ENCODE measurements at places on chromosomes 11 and 22. TPM values are rescaled to one million over a fixed set of nuclear protein-coding genes. Genes with fewer than 3 reads are reported as not detected.

The SLC22A12 gene
- not detected for total RNA-seq

The NCF4 gene
- total RNA-seq, result not detected

The SMARCB1 gene
- total RNA-seq, result 55.2 TPM

The POTEH gene
- not detected for total RNA-seq

The ENTHD1 gene
- not detected for total RNA-seq

The UBQLN3 gene
- total RNA-seq, result not detected

The USH1C gene
- not detected for total RNA-seq

The TMEM45B gene
- not detected for total RNA-seq

The NDUFS3 gene
- total RNA-seq, result 157 TPM

The HBG1 gene
- total RNA-seq, result not detected

The CEND1 gene
- total RNA-seq, result 1.2 TPM

The RAC2 gene
- 14.4 TPM for total RNA-seq

The CHST1 gene
- total RNA-seq, result 0.82 TPM

DNA sequence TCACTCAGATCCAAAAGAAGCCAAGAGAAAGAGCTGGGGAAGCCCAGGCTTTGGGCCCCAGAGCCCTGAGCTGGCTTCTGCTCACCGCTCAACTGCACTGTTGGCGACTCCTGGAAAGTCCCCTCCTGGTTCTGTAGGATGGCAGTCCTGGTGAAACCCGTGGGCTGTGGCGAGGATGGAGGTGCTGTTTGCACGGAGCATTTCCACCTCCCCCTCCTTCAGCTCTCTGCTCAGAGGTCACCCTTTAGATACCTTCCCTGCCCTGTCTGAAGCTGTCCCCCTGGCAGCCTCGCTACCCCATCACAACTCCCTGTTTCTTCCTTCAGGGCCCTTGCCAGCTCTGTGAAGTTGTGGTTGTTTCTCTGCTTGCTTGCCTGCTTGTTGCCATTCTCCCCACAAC is 97.8 kb downstream of the MYO18B start:
- no peak for DNase-seq

DNA sequence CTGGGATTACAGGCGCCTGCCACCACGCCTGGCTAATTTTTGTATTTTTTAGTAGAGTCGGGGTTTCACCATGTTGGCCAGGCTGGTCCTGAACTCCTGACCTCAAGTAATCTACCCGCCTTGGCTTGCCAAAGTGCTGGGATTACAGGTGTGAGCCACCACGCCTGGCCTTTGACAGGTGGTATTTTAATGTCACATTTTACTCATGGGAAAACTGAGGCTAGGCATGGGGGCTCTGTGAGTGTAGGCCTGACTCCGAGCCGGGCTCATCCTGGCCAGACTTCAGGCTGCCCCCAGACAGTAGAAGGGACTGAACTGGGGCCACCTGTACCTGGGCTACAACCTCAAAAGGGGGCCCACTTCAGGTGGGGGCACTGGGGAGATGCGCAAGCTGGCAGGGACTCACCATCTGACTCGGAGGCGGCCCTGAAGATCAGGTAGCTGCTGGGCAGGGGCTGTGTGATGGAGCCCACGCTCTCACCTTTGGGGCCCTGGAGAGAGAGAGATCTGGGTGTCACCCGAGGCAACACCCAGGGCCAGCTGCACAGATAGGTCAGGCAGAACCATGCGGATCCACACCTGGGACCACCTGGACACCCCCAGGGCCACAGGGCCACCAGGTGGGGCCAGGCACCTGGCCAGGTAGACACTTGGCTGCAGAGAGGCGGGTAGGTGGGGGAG is 45.8 kb downstream of the OSBPL5 start:
- DNase-seq, result no peak

DNA sequence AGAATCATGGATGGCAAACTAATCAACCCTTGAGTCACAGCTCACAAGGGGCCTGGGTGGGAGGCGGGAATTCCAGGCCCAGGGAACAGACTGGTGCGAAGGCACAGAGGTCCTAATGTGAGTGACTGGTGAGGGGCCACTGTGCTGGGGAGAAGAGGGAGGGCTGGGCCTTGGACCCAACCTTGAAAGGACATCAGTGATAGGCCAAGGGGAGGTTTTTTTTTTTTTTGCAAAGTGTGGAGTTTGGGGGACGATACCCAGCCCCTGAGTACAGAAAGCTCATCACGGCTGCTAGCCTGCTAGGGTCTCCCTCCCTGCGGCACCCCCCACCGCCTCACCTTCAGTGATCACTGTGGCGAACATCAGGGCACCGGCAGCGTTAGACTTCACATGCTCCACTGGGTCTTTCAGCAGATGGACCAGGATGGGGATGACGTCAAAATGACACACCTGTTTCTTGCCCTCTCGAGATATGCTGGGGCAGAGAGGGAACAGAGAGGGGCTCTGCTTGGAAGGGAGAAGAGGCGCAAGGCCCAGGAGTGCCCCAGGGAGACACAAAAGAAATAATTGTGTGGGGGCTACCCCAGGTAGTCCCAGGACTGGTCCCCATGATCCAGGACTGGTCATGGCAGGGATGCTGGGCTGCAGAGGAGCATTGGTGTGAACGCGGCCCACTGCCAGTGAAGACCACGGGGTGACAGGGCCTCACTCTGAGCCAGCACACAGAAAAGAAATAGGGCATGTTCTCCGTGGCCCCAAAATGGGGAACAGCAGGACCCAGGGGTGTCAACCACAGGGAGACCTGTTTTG is 8.6 kb upstream of the GNAZ start:
- DNase-seq, result no peak

DNA sequence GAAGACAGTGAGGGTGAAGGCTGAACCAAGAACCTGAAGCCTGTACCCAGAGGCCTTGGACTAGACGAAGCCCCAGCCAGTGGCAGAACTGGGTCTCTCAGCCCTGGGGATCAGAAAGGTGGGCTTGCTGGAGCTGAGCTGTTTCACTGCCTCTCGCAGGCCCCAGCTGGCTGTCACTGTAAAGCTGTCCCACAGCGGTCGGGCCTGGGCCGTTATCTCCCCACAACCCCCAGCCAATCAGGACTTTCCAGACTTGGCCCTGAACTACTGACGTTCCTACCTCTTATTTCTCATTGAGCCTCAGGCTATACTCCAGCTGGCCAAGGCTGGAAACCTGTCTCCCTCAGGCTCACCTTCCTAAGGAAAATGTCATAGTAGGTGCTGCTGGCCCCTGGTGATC is 4.1 kb downstream of the PPP1CA start:
- no peak for DNase-seq

GRCh38 chr11:65492637-65493366 is 6.0 kb upstream of the MALAT1 start:
- peak; percentile 95 for DNase-seq

- DNase-seq, result no peak
Observed at GRCh38 chr11:126202646-126203359, 8.6 kb downstream of the RPUSD4 start.

GRCh38 chr11:25612806-25613205 is 719.1 kb upstream of the ANO3 start:
- no peak for DNase-seq

GRCh38 chr22:37291559-37292298 is 9.4 kb downstream of the CYTH4 start:
- DNase-seq, result no peak

DNA sequence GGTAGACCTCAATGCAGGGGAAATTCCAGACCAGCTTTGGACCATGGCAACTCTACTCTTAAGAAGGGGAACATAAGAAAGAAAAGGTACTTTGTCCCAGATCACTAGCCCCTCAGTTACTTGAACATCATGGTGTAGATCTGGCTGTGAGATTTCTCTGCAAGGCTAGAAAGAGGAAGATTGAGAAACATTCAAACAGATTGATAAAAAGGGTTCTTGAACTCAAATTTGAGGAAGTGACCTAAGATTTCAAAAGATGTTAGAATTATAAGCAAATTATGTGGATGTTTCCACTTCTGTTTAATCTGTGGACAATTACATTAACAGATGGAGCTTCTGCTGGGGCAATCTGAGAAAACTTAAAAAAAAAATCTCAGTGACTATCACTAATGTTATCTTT is 21.8 kb upstream of the UPB1 start:
- DNase-seq, result no peak

DNA sequence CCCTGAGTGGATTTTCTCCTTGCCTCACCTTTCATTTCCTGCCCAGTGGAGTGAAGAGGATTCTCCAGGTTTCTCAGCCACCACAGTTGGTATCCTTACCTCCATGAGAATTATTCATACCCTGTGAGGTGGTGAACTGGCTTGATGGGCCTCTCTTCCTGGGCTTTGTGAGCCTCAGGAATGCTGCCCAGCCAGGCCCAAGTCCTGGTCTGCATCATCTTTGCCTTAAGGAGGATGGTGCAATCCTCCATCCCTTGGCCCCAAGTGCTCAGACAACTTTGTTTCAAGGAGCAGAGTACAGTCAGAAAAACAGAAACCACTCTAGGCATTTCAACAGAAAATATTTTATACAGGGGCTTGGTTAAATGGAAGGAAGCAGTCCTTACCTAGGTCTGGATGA is 114.2 kb upstream of the CADM1 start:
- DNase-seq, result no peak

DNA sequence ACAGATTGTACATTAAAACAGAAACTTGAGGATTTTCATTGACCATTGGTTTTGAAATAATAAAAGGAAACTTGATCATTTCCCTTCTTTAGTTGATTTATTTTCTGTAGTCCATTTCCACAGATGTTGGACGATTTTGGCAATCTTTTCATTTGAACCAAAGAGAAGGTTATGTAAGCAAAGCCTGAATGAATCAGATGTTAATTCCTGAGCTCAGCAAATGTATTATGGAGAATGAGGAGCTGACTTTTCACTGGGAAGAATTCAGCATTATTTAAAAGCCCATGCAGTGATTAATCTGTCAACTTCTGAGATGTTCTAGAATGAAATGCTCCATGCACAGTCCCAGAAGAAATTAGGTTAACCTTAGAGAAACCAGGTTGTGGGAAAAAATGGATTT is 29.0 kb downstream of the ELMOD1 start:
- DNase-seq, result peak; percentile 42

DNA sequence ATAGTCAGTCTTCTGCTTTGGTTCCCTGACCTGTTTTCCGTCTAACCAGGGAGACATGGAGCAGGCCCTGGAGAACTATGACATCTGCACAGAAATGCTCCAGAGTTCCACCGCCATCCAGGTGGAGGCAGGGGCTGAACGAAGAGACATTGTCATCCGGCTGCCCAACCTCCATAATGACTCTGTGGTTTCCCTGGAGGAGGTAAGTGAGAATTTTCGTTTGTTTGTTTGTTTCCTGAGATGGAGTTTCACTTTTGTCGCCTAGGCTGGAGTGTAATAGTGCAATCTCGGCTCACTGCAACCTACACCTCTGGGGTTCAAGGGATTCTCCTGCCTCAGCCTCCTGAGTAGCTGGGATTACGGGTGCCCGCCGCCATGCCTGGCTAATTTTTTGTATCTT is 52.9 kb downstream of the CABIN1 start:
- no peak for DNase-seq

DNA sequence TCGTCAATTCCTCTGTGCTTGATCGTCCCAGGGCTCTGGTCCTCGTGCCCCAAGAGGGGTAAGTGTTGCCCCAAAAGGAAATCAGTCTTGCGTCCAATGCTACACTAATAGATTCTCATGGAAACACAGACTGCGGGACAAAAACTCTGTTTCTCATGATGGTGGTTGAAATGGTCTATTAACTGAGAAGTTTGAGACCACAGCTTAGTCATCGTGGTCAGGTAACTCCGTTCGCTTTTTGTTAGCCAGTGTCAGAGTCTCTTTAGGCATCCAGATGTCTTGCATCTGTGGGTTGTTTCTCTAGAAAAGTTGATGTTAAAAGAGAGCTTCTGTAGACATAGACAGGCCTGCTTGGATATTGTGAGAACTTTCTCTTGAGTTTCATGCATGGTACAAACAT is 104.6 kb upstream of the SORL1-AS1 start:
- no peak for DNase-seq

DNA sequence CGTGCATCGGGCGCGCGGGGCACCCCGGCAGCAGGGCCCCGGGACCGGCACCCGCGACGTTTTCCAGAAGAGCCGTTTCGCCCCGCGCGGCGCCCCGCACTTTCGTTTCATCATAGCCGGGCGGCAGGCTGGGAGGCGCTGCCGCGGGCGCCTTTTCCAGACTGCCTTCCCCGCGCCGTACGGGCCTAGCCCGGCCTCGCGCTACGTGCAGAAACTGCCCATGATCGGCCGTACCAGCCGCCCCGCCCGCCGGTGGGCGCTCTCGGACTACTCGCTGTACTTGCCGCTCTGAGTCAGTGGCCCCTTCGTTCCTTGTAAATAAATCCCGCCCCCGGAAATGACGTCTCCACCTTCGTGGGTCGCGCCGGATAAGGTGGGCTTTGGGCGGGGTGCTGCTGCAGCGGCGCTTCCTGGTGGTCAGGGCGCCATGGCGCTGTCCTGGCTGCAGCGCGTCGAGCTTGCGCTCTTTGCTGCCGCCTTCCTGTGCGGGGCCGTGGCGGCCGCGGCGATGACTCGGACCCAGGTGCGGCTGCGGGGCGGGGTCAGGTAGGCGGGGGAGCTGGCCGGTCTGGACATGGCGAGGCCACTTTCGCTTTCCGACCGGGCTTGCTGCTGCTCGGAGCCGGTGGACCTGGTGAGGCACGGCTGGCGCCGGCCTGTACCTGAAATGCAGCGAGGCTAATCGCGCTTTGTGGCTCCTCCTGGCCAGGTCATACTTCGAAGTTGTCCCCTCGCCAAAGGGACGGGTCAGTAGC is at the start of gene TMEM179B:
TSS of gene TMEM179B (plus strand) at position 398 of the 755 bp plus-strand sequence. CDS start at position 428, 30 bp downstream.
- peak; percentile 97 for DNase-seq

DNA sequence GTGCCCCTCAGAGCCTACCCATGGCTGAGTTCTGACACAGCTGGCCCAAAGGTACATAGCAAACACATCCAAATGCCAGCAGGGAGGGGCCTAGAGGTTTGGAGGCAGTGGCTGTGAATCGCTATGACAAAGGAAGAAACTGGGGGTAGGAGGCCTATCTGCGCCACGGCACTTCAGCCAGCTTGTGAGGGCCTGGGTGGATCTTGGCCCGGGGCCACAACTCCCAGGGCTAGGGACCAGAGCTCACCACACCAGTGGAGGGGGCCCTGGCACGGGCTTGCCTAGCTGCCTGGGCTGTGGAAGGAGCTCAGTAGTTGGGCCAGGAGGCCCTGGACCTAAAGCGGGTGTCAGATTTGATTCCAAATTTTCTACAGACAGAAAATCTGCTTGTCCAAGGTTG is 9.4 kb upstream of the NAP1L4 start:
- DNase-seq, result no peak

DNA sequence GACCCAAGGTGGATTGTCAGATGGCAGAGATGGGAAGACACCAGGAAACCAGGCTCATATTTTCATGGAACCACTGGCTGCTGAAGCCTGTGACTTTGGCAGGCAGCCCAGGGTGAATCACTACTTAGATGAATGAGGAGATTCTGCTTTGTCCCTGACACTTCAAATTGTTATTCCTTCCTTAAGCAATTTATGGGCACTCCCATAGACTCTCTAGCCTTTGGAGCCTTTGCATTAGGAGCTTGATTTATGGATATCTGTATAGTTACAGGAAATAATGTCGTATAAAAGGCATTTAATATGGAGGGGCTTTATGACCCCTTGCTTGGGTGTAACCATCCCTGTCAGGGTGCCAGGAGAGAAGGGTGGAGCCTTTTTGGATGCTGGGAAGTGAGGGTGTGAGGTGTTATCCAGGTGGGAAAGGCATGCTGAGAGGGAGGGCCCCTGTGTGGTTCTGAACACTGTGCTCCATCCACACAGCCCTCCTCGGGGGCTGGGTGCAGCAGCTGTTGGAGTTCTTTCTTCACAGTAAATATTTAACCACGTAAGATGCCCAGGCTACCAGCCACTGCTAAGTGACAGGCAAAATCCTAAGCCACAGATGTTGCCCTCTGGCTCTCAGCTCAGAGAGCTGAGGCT is 35.3 kb downstream of the IL18 start:
- peak; percentile 59 for DNase-seq

GRCh38 chr11:45870706-45871105 is 14.7 kb upstream of the MAPK8IP1 start:
- no peak for DNase-seq

All from fibroblast of the aortic adventitia (primary cell).